ENCODE measurements at places on chromosomes 5 and 9. TPM values are rescaled to one million over a fixed set of nuclear protein-coding genes. Genes with fewer than 3 reads are reported as not detected.
A peak's percentile ranks its signal among the peaks of the same experiment; 100 is the strongest.

SIT1 gene
- total RNA-seq = not detected

DNA sequence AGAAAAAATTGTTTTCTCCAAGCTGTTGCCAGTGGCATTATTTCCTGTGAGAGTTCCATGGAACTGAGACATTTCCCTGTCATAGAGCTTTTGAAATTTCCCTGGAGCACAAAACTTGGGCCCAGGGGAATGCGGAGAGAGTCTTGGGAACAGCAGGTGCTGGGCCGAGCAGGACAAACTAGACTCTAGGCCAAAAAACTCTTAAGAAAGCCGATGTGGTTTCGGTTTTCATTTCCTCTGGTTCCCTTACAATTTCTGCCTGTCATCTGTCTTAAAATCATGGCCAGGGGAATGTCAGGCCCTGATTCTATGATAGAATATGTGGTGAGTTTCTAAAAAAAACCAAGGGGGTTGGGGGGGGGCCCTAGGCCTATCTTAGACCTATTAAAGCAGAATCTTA, 4.6 kb downstream of the SLC35A4 start:
- DNase-seq = no peak

DNA sequence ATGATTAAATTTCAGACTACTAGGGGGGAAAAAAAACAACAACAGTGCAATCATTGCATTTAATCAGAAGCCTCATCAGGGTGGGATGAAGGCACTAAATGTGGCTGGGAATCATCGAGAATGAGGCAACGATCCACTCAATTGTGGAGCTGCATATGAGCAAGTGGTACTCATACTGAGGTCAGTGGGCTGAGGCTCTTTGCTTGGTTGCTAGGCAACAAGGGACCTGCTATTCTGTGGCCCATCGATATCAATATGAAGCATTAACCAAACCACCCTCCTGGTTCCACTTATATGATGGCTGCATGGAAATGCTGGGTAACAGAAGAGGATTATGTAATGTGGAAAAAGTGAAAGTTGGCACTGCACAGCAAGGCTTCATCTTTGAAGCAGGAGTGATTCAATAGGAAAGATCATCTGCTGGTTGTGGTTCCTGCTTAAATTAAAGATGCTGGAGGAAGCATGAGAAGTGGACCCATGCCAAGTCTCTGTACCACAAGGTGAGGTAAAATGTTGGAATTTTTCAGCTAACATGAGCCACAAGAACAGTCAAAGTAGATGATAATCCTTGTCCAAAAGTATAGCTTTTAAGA, 159.8 kb upstream of the HMHB1 start:
- no peak for DNase-seq

DNA sequence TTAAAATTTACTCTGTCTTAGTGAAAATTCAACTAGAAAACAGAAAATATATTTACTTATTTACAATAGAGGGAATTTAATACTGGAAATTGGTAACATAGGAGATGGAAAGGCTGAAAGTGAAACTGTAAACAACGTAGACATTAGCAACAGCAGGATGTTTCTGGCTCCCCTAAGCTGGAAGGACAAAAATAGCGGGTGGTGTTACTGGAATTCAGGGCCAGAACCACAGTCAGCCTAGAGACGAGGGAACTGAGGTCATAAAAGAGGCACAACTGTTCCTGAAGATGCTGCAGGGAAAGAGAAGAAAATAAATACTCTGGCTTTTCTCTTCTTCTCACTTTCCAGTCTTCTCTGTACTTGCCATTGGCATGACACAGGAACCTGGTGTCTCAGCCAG, 80.4 kb upstream of the NIPBL start:
- DNase-seq = no peak

GRCh38 chr5:139167063-139167462, 31.1 kb downstream of the SIL1 start:
- DNase-seq = no peak

DNA sequence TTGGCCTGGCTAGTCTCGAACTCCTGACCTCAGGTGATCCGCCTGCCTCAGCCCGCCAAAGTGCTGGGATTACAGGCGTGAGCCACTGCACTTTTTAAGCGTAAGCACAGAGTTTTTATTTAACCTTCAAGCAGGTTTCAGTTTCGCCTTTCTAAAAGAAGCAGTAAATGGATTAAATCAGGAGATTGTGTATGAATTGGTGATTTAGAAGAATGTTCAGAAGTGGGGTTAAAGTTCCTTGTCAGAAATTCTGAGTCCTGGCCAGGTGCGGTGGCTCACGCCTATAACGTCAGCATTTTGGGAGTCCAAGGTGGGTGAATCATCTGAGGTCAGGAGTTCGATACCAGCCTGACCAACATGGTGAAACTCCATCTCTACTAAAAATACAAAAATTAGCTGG, 12.2 kb downstream of the HSPA4 start:
- DNase-seq = no peak

DNA sequence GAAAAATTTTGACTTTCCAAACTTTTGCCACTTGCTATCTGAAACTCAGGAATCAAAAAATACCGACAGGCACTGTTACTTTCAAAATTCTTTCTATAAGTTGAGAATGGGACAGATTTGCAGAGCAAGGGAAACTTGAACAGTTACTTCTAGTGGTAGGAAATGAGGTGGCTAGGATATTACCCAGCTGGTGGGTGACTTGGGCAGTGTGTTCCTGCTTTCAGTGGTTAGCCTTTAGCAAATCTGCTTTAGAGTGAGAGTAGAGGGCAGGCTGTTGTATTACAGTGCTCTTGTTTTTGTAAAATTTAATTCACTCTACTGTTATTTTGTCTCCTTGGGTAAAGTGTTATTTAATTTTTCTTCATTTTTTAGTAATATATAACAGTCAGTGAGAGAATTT, 40.2 kb upstream of the ROPN1L start:
- no peak for DNase-seq

SLC6A19 gene
- not detected for total RNA-seq

DNA sequence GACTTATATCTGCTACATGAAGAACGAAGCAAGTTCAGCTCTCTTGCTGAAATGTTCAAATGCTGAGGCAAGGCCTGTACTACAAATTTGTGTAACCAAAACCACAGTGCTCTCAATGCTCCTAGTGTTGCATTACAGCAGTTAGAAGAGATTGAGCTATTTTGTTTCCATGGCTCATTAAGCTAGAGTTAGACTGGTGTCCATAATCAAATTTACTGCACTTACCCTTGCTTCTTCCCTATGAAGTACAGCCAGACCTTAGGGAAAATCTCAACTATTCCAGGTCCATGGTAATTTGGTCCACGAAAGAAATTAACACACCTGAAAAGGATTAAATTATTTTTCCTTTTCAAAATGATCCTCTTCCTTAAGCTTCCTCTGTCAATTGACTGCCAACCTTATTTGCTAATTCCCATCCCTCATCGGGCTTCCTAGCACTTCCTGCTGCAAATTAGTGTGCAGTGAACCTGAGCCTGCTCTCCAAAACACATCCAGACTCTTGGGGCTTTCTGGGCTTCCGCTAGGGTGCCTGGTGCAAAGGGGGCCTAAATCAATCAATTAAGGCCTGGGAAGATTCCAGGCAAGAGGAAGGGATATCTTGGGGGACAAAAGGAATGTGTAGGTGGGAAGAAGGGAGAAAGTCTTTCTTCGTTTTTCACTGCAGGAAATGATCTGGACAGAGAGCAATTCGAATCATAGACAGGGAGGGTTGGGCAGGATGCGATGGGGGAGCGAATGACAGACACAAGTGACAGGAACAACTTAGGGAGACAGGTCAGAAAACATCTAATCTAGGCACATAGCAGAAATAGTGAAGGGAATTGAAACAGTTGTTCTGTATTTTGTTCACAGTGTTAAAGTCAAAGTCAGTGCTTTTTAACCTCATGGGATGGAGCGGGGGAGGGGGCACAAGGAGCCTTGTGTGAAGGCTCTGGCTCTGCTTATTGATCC, 542.4 kb downstream of the RAB3C start:
- no peak for DNase-seq

- no peak for DNase-seq
These were observed 106.0 kb downstream of the HACD4 start for GRCh38 chr9:20925256-20926045.

- no peak for DNase-seq
These were observed 102.5 kb downstream of the LIFR start for GRCh38 chr5:38453921-38454320.

DNA sequence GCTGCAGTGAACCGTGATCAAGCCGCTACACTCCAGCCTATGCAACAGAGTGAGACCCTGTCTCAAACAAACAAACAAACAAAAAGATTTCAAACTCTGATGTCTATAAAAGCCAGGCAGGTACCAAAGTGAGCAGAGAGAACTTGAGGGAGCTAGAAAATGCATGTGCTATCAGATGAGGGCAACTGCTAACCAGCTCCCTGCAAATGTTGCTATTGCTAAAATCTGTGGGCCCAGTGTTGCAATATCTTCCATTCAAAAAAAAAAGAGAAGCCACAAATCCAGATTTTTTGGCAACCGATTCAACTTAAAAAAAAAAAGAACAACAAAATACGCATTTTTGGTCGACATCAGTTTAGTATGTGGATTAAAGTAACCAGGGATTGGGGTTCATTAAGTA, 5.5 kb downstream of the UBE2D2 start:
- DNase-seq = no peak

MEIKIN gene
- not detected for total RNA-seq

TAF11L11 gene
- total RNA-seq = not detected

DNA sequence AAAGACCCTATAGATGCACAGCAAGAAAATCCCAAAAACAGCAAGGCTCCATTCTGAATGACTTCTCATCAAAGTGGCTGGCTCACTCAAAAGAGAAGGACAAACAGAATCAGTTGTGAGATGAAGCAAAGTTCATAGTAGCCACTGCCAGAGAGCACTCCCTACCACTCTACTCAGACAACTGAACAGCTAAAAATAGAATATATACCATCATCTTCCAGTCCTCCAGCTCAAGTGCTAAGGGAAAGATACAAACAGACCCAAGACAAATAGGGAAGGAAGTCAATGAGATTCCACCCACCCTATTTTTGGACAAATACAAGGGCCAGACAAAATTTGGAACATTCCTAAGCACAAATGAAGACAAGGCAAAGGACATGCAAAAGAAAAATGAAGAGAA, 20.6 kb downstream of the GNAQ start:
- no peak for DNase-seq

CNTNAP3 gene
- total RNA-seq = not detected

- peak; percentile 61 for DNase-seq
These were observed 82.1 kb upstream of the IL33 start for GRCh38 chr9:6133346-6134063.

GLRA1 gene
- total RNA-seq = not detected

ANKRD20A1 gene
- total RNA-seq = not detected

DAPK1 gene
- total RNA-seq = 39.0 TPM

DNA sequence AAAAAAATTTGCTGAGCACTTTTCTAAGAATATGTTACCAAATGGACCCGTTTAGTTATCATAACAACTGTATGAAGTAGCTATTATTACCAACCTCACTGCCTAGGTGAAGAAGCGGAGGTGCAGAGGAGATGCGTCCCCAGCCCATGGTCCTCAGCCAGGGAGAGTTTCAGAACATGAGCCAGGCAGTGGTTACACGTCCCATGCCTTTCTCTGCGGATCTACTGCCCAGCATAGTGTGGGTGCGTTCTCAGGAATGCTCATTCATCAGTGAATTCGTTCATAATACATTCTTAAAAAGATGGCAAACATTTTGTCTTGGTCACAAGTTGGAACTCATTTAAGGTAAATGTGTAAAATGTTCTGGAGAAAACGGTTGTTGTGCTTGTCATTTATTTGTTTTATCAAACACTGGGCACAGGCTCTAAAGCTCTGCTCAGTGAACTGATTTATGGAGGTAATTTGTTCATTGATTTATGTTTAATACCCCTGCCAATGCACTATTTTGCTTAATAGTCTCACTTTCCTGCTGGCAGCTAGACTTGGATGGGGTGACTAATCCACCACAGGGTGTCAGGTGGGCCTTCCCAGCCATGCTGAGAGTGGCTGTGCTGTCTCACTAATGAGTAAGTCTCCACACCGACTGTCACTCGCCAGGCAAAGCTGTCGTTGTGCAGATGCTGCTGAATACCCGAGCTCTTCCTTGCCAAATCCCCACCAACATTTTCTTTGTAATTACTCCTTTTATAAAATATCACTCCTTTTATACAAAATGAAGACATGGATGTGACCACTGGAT, 248.8 kb downstream of the TENT4A start:
- no peak for DNase-seq

TMEM267 gene
- 14.9 TPM for total RNA-seq

GRCh38 chr5:157024208-157024959, 34.5 kb downstream of the HAVCR1 start:
- DNase-seq = no peak

TMEFF1 gene
- not detected for total RNA-seq

- DNase-seq = no peak
These were observed 195.7 kb downstream of the CD180 start for GRCh38 chr5:67000794-67001475.

DNA sequence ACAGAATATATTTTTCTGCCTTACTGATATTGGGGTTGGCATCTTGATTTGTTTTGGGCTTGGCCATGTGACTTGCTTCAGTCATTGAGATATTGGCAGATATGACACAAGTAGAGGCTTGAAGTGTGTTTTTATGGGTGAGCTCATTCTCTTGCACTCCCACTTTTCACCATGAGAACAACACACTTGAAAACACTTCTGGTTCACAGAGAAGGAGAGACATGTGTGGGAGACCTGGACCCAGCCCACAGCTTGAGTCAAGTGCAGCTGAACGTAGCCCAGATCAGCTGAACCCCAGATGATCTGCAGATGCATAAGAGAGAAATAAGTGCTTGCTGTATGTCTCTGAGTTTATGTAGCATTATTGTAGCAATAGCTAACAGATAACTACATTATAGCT, 155.4 kb downstream of the SEMA6A start:
- no peak for DNase-seq

DNA sequence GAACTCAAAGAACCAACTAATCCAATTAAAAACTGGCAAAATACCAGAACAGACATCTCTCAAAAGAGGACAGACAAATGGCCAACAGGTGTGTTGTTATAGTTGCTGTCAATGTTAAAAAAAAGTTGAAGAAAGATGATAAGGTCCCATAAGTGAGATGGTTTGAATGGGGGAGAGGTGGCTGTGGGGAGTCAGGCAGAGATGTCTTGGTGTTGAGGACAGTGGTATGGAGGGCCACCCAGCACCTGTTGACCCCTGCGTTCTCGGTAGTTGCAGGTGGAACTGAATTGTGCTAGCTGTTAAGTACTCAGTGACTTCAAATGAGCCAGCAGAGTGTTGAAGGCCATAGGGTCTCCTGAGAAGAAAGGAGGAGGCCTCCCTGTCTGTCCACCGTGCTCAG, 55.9 kb upstream of the PITX1 start:
- no peak for DNase-seq

- DNase-seq = peak; percentile 77
These were observed 145.7 kb downstream of the ARHGAP26 start for GRCh38 chr5:142915813-142916424.

TEK gene
- 0.15 TPM for total RNA-seq

- DNase-seq = no peak
These were observed 142.7 kb downstream of the ANXA1 start for GRCh38 chr9:73294336-73294735.

- no peak for DNase-seq
These were observed 292.5 kb downstream of the MARCHF11 start for GRCh38 chr5:15887093-15887492.
